ENCODE measurements at places on chromosomes 11 and 22. TPM values are rescaled to one million over a fixed set of nuclear protein-coding genes. Genes with fewer than 3 reads are reported as not detected.

The CLMP gene
- 4.9 TPM for total RNA-seq

The CD6 gene
- total RNA-seq = 0.20 TPM

The GALNT18 gene
- 25.3 TPM for total RNA-seq

The CREB3L1 gene
- 56.0 TPM for total RNA-seq

The SYT12 gene
- total RNA-seq = 0.37 TPM

The TRMT112 gene
- 83.4 TPM for total RNA-seq

The OR51E1 gene
- 1.8 TPM for total RNA-seq

The OR2D2 gene
- total RNA-seq = not detected

The SNX32 gene
- not detected for total RNA-seq

The DMC1 gene
- 0.20 TPM for total RNA-seq

The OPCML gene
- total RNA-seq = 0.37 TPM

The HORMAD2 gene
- total RNA-seq = not detected

The CD248 gene
- 11.1 TPM for total RNA-seq

The SPON1 gene
- 3.4 TPM for total RNA-seq

DNA sequence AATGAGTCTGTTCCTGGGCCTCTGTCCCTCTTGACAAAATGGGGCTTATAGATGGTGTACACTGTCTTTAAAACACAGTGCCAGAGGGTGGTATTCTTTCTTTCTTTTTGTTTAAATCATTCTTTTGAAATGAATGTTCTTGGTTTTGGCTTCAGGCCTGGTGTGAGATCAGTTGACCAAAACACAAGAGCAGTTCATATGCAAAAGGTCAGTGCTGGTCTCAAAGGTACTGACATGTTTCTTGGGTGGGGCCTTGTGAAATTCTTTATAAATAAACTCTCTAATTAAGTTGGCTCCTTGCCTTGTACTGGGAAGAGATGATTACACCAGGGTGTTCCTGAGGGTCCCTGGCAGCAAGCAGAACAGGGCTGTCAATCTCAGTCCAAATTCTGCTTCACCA, 110.0 kb downstream of the FBXO7 start:
- DNase-seq = no peak

GRCh38 chr11:120467627-120468026, 43.9 kb upstream of the GRIK4 start:
- DNase-seq = no peak

DNA sequence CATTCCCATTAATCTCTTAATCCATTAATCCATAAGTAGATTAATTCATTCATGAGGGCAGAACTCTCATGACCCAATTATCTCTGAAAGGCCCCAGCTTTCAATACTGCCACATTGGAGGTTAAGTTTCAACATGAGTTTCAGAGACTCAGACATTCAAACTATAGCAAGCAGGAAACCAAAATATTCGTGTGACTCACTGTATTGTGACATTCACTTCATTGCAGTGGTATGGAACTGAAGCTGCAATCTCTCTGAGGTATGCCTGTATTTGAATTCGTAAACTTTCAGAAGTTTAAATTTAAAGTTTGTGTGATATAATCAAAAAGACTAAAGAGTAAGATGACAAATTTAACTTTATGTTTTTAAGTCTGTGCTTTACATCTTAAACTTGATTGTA, 2.9 kb upstream of the OR52J3 start:
- DNase-seq = no peak

DNA sequence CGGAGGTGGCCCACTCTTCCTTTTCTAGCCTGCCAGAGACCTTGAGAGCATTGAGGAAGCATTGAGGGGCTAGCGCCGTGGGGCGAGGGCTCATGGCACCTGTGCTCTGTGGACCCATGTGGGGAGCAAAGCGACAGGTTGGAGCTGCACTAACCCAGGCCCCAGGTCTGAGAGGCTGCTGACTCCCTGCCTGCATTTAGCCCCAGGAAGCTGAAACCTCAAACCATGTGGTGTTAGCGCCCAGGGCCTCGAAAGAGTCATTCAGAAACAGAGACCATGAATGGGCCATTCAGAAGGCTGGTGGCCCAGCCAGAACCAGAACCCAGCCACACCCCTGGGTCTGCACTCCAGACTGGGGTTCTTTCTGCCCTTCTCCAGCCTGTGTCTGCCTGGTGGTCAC, 88.6 kb downstream of the BCR start:
- DNase-seq = no peak

GRCh38 chr11:78525720-78526119, 48.9 kb downstream of the NARS2 start:
- DNase-seq = no peak

DNA sequence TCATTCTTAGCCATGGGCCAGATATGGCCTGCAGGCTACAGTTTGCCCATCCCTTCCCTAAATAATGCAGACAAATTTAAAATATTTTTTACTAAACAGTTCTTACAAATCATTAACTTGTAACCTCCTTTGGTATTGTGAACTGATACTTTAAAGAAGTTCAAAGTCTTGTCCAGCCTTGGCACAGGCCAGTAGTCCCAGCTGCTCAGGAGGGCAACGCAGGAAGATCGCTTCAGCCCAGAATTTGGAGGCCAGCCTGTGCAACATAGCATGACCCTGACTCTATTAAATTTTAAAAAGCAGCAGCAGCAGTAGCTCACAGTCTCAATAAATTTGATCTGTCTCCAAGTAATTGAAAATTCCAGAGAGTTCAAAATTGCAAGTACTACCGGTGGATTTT, 83.7 kb upstream of the ARHGAP32 start:
- DNase-seq = no peak

GRCh38 chr11:86172894-86173293, 71.7 kb upstream of the EED start:
- DNase-seq = no peak

DNA sequence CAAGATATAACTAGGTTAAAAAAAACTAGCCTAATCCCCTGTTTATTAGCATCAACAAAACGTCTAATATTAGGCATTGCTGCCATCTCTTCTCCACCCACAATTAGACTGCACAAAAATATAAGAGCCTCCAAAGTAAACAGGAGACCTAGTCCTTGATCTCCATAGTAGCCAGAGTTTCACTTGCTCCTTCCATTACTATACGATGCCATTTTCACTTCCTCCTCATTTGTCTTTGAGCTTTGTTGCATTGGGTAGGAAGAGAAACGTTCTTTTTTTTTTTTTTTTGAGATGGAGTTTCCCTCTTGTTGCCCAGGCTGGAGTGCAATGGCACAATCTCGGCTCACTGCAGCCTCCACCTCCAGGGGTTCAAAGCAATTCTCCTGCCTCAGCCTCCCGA, 42.3 kb upstream of the RDX start:
- no peak for DNase-seq

DNA sequence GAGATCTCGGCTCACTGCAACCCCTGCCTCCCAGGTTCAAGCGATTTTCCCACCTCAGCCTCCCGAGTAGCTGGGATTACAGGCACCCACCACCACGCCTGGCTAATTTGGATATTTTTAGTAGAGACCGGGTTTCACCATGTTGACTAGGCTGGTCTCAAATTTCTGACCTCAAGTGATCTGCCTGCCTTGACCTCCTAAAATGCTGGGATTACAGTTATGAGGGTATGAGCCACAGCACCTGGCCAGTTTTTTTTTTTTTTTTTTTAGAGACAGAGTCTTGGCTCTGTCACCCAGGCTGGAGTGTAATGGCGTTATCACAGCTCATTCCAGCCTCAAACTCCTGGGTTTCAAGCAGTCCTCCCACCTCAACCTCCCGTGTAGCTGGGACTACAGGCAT, 54.9 kb upstream of the PRR5 start:
- no peak for DNase-seq

DNA sequence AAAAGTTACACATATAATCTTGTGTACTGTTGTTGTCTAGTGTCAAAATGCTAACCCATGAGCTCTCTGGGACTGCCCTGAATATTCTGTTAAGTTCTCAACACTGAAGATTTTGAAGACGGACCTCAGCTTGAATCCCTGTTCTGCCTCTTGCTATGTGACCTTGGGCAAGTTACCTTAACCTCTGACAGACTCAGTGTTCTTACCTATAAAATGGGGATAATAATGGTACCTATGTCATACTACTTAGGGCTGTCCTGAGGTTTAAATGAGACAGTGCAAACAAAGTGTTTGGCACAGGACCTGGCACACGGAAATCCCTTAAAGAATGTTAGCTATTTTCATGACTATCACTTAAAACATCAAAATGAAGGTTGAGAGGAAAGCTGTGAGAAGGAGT, 11.3 kb downstream of the TMEM218 start:
- DNase-seq = no peak

DNA sequence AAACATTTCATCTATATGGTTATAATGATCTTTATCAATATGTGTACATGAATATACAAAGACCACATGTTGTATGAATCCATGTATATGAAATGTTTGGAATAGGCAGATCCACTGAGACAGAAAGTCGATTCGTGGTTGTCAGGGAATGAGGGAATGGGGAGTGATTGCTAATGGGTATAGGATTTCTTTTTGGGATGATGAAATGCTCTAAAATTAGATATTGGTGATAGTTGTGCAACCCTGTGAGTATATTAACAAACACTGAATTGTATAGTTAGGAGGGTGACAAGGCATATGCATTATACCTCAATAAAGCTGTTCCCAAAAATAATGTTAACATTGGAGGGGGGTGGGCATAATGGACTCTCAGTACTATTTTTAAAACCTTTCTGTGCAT, 5.0 kb upstream of the PTPMT1 start:
- DNase-seq = no peak

DNA sequence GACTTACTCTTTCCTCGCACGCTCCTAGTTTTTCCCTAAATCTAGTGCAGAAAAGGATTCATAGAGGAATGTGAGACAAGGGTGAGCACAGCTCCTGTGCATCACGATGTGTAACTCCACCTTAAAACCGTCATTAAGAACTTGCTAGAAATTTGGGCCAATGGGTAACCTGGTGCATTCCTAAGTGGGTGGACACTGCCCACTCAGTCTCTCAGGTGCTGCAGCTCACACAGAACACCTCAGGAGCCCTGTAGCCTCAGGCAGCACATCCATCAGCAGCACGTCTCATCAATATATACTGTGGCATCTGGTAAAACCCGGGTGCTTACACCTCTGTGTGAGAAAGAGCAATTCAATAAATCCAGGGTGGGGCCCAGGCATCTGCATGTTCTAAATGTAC, 12.4 kb downstream of the POU2AF3 start:
- no peak for DNase-seq

DNA sequence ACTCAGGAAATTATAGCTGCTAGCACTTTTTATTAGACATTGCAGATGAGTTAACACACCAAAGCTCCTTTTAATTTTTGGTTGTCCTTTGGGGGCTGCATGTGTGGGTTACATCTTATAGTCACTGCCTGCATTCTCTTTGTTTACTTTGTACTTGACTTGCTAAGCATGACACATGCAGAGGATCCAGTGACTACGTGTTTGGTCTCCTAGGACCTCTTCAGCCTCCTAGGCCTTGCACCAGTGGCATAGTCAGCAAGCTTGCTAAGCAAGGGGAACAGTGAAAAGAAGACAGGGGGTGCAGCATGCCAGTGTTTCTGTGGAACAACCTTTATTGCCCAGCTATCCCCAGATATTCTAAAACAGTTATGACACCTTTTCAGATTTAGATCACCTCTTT, 108.2 kb downstream of the PAX6 start:
- no peak for DNase-seq

- DNase-seq = no peak
Measured at GRCh38 chr11:93838967-93839366, 11.5 kb downstream of the VSTM5 start.

DNA sequence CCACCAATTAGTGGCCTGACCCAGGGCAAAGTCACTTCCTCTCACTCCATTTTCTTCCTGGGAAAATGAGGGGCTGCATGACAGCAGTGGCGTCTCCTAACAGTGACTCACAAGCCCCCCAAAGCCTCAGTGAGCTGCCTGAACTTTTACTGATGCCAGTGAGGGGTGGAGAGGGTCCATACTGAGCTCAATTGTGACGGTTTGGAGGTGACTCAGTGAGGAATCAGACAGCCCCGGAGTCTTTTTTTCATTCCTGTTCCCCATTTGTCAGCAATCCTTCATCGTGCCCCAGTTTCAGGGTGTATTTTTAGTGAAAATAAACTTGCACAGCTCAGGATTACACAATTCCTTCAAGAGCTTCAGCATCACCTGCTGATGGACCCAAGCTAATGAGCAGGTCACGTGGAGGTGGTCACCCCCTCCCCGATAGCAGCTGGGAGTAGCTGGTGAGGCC, 30.1 kb upstream of the RASD2 start:
- DNase-seq = no peak

- DNase-seq = no peak
Measured at GRCh38 chr11:2537010-2537705, 92.3 kb downstream of the KCNQ1 start.

GRCh38 chr11:45168366-45169130, 22.1 kb downstream of the PRDM11 start:
- no peak for DNase-seq

GRCh38 chr22:38144025-38144405, 33.5 kb upstream of the BAIAP2L2 start:
- no peak for DNase-seq

DNA sequence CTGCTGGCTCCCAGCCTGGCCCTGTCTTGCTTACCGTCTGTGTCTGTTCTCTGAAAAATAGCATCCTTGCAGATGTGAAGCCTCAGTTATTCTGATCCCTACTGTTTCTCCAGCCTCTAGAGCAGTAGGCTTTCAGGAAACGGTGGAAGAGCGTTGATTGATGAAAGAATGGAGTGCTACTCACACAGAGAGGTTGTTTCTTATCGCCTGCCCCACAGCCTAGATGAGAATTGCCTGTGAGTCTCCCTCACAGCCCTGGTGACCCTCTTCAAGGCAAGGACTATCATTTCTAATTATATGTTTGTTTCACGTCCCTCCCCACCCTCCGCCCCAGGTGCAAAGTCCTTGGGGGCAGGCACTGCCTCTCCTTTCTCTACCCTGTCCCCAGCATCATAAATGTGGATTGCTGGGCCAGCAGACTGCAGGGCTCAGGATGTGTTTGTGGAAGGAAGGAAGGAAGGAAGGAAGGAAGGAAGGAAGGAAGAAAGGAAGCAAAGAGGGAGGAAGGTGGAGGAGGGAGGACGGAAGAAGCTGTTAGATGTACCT, 575.3 kb upstream of the B3GAT1 start:
- DNase-seq = no peak

DNA sequence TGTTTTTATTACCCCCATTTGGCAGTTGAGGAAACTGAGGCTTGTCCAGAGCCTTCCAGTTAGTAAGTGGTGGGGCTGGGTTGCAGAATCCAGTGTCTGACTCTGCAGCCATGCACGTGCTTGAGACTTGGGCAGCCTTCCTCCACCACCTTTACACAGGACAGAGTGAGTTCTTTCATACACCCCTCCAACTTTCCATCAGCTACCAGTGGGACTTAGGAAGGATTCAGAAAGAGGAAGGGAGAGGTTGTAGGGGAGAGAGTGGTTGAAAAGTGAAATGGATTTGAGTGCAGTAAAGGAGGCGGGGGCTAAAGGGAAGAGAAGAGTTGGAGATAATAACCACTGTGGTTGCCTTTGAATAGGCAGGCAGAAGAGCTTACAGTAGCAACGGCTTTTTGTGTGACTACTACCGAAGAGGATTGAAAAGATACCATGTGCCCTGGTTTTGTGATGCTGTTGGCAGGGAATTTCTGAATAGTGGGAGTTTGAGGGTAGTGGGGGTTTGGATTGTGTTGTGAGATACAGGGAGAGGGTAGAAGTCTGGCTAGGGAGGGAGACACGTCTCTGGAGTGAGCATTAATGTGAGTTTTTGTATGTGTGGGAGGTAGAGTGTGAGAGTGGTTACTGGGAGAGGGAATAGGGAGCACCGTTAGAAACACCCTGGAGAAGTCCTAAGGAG, 1.7 kb downstream of the UVRAG start:
- DNase-seq = no peak

Measured in left ventricle myocardium superior (tissue), 1 donor.